ENCODE measurements at places on chromosomes 11 and 22.

- no peak for DNase-seq
Observed at GRCh38 chr22:46031557-46031956, 54.6 kb upstream of the WNT7B start.

GRCh38 chr11:116502641-116503061, 270.1 kb downstream of the BUD13 start:
- DNase-seq = no peak

GRCh38 chr11:10701982-10702381, 8.4 kb upstream of the IRAG1 start:
- DNase-seq = no peak

DNA sequence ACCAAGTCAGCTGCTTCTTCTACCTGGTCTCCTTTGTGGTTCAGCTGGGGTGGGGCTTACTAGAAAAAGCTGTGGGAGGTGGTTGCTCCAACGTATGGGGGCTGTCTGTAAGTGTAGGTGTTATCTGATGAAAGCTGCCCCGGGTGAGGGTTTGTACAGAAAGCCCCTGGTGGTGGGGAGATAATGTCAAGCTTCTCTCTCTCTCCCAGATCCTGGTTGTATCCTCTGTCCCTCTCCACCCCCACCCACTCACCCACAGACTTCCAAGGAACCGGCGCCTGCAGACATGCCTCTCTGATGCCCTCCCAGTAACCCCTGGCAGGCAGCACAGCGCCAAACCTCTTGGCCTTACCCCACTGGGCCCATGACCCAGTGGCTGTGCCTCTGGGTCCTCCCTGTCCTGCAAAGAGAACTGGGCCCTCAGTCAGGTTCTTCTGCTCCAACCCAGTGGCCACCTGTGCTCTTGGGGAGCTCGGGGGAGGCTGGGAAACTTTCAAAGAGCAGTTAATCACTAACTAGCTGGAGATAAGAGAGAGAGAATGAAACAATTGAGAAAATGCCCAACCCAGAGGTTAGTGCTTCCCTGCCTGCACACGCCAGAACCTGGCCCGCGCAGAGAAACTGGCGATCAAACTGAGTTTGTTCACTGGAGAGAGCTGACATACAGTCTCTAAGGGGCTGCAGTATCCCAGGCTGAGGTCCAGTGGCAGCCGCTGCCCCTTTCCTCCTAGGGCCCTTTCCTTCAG, 20.4 kb upstream of the EHF start:
- DNase-seq = no peak

- no peak for DNase-seq
Observed at GRCh38 chr11:122744357-122744756, 88.8 kb downstream of the UBASH3B start.

- DNase-seq = no peak
Observed at GRCh38 chr11:61709110-61709509, 28.9 kb downstream of the DAGLA start.

DNA sequence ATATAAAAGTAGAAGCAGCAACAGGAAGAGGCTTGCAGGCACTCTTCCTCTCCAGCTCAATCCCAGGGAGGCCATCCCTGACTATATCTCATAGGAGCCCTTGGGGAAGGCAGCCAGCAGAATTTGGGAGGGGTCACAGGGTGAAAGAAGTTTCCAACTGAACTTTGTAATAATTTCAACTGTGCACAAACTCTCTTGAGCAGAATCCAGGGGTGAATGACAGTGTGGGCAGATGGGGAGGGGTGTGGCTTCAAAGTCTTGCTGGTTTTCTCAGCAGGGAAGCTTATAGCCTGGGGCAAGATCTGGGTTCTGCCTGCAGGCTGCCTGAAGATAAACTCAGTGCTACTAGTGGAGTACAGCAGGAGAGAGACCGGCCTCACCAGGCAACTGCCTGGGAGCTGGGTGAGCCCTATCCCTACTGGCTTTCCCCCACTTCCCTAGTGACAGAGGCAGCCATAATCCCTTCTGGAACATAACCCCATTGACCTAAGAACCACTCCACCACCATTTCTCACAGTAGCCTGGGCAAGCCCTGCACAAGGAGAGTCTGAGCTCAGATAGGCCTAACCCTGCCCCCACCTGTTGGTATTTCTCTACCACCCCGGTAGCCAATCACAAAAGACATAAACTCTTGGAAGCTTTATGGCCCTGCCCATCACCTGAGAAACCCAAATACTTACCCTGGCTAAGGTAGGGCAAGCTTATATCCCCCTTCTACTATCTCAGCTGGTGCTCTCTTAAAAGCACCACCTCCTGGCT, 17.8 kb upstream of the TTC12 start:
- DNase-seq = no peak

GRCh38 chr11:45179686-45180178, 33.3 kb downstream of the PRDM11 start:
- DNase-seq = no peak
